ENCODE measurements at places on chromosomes 12 and 14.

DNA sequence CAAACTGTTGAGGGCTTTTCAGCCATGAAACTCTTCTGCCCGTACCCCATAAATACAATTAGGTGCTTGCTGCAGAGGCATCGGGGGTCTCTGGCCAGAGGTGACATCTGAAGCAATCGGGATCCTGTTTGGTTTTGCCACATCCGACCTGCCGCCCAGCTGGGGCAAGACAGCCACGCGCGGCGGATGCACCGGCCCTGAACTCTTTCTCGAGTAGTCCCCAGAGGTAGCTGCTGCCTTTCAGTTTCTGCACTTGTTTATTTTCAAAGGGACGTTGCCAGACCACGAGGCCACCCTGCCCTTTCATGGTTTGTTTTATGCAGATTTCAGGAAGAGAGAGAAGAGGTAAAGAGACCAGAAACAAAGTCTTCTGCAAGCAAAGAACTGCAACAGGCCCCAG lies 10.6 kb upstream of the MLXIP start:
- no peak for DNase-seq

DNA sequence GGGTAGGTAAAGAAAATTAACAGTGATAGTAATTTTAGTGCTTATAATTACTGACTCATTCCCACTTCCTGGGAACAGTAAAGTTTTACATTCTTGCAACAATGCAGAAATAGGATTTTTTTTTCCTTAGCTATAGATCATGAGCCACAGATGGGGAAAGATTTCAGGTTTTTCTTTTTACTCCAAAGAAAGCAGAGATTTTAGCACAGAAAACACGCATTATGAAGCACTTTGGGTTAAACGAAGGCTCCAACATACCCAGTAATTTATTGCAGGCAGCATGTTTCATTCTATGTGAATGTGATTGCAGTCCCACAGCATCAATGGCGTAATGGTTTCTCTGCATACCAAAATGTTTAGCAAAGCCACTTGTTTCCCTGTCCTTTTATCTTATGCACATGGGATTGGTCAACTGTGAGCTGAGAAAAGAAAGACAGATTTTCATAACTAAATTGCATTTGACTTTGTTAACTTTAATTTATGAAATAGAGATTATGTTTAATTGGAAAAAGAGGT lies 124.6 kb upstream of the E2F7 start:
- DNase-seq, result no peak

DNA sequence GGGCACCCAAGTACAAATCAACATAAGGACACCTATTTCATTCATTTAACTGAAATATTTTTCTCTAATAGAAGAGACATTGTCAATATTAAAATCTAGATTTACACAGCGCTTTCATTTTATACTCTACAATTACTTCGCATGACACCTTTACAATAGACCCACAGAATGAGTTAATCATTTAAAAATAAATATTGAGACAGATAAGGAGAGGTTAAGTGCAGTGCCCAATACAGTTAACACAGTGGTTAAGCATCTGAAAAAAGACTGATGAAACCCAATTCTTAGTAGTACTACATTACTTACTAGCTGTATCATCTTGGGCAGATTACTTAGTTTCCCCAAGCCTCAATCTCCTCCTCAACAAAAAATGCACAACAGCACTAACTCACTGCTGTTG lies 116.2 kb downstream of the DENND5B start:
- no peak for DNase-seq

- no peak for DNase-seq
These were observed 91.3 kb upstream of the PLEKHA5 start for GRCh38 chr12:19038209-19038608.

DNA sequence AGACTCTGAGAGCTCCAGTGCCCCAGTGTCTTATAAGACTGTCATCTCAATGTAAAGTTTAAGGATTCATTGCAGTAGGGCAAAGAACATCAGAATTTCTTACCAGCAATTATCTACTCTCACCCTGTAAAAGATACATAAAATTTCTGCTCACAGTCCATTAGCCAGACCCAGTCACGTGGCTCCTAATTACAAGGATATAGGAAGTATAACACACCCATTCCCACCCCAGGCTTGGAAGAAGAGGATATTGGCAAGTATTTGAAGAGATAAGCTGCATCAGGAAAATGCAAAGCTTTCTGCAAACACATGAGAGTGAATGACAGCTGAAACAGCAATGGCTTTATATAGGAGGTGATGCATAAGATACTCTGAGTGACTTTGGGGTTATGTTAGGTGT lies 14.3 kb downstream of the SYT1 start:
- no peak for DNase-seq

DNA sequence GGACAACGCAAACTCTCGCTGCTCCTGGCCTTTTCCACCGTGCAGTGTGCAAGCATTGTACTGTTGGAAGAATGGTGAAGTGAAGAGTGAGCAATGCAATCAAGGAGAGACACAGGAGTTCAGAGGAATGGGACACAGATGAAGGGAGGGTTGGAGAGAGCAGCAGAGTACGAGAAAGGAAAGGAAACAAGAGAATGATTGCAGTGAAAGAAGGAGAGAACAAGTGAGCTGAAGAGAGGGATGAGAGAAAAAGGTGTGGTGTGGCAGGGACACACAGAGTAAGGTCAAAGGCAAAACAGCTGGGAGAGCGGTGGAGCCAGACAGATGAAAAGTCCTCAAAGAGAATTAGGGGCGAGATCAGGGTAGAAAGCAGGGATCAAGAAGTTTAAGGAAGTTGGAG lies 13.0 kb downstream of the CACNB3 start:
- no peak for DNase-seq

DNA sequence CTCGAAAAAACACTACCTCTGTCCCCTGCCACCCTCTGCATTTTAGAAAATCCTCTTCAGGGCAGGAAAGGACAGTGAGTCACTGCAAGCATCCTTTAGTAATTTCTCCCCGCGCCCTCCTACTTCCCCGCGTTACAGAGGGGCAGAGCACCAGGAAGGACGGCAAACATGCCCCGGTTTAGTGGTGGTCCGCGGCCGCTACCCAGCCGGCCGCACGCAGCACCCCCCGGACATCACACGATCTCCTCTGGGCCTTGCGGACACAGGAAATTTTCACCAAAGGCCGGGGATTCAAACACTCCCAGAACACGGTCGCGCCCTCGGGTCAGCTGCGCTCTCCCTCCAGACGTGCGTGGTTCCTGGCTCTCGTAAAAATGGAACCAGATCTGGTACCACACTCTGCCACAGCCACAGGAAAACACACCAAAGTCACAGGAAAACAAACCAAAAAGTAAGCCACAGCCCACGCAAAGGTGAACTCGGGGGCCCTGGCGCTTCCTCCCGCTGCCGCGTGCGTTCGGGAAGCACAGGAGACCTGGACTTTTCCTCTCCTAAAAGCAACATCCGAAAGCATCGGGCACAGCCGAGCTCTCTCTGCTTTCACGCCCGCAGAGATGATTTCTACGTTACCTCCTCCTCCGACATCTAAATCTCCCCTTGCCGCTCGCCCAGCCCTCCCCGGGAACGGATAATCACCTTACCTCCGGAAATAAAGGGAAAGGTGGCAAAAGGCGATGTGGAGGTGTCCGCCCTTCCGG lies 839 bp downstream of the SLC38A1 start:
- no peak for DNase-seq

GRCh38 chr14:22549981-22550673 lies 38.9 kb downstream of the DAD1 start:
- DNase-seq, result no peak

- DNase-seq, result no peak
These were observed 474 bp upstream of the CIT start for GRCh38 chr12:119877639-119877948.

DNA sequence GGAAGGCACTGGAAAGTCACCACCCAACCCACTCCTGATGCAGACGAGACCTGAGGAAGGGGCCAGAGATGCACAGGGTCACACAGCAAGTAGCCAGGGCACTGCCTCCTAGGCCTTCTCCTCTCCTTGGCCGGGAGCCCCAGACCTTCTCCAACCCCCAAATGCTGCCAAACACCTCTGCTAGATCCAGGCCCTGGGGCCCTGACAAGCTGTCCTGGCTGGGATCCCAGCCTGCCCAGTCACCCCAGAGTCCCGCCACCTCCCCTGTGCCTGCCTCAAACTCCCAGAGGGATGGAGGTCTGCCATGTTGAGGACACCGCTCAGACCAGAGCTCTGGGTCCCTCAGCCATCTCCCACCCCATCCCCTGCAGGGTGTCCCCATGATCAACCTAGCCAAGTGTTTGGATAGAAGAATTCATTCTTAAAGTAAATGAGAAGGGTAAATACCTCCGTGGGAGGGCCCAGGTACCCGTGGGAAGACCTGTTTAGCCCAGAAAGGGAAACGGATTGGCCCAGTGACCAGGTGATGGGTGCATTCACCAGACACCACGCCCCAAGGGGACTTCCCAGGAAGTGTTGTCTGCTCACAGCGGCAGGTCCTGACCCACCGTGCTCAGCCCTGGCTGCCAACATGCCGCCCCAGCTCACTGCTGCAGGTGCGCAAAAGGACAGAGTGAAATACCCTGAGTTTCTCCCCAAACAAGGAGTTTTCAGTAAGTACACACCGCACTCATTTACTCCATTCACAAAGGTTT lies 4.6 kb upstream of the DIO3 start:
- no peak for DNase-seq

DNA sequence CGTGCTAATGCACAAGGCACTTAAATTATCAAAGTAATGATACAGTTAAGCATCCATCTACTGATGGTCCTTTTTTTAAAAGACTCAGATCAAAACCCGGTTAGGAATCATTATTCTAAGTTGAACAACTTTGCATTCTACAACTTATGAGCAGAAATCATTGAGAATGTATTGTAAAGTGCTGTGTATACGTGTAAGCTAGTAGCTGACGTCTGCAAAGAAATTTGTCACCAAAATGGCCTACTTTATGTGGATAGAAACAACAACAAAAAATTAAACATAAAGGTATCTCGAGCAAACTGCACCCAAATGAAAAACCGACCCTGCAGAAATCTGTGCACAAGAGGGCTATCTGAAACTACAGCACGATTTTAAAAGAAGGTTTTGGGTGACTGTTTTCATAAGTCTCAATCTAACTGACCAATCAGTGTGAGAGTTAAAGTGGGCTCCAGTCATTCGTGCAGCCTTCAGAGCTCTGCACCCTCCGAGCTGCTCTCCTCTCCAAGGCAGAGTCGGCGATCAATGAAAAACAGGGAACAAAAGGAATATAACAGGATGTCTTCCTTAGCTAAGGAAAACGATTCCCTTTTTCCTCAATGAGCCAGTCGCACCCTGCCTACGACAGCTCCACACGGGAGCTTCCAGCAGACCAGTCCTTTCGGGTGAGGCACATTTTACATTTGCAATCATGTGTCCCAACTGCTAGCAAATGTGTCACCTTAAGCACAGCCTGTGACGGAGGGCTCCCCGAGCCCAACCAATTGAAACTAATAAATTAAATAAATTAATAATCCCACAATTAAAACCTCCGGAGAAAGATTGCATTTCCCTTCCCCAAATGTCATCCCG lies 200.7 kb upstream of the FOXN3 start:
- no peak for DNase-seq

DNA sequence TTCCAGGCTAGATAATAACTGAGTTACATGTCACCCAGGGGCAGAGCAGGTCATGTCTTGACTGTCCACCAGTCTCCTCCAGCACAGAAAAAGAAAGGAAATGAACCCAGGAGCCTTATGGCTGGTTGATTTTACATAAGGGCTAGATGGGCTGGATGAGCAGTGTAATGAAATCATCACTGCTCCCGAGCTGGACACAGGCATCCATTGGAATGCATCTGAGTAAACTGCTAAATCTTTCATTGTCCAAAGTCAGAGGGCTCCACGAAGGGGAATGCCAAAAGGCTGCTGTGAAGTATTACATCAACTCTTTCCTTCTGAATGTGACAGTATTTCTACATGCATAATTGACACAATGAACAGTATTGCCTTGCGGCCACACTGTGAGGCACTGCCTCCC lies 30.1 kb upstream of the TSPAN11 start:
- no peak for DNase-seq
